GM12878 (cell line): ENCODE measurements at places on chromosomes 4 and X.

- H3K4me1 ChIP-seq = no peaks in the 10 kb centered on the region
- no peaks in the 10 kb centered on the region for H3K27me3 ChIP-seq
- H3K27ac ChIP-seq = no peak overlapping the region
These were observed 611.2 kb downstream of the RPA4 start for GRCh38 chrX:97494756-97495372.

DNA sequence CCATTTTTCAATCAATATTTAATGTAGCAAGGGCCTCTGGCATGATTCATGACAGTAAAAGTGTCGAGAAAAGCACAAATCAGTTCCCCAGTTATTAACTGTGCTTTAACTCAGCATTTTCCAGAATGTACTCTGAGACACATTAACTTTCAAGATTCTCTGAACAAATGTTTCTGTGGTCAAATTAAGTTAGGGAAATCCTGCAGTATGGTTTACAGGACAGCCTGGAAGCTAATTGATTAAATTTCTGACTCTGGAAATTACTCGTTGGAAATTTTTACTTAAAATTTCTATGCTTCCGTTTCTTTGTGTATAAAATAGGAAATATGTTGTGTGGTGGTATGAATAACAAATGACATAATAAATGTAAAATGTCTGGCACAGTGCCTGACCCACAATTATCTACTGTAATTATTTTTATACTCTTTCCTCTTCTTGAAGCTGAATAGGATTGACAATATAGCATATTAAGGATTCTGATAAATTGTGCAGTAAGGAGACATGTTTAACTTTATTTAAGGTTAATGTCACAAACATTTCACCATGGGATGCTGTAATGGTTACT is 33.7 kb downstream of the STK32B start:
- DNase-seq = no peak
- H3K27ac ChIP-seq = no peak overlapping the region
- H3K27me3 ChIP-seq = no peaks in the 10 kb centered on the region
- H3K4me3 ChIP-seq = no peak overlapping the region
- H3K36me3 ChIP-seq = no peaks in the 10 kb centered on the region

- peaks cover 3% of the 10 kb centered on the region; the same call in 1 of the 2 replicates for H3K4me1 ChIP-seq
- no peak overlapping the region for H3K4me3 ChIP-seq
- peak; percentile 17 for DNase-seq
These were observed 31.8 kb upstream of the IQSEC2 start for GRCh38 chrX:53312946-53313727.

DNA sequence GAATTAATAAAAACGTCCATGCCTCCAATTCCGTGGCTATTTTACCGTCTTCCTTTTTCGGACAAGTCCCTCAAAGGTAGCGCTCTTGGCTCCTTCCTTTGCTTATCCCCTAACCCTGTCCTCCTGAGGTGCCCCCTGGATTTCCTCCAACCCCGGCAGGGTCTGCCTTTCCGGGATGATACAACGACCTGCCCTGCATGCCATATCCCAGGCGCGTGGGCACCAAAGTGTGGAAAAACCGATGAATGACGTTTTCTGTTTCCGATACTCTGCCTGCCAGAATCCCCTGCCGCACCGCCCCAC is 706 bp upstream of the CSTF2 start:
- no peaks in the 10 kb centered on the region; the same call in 1 of the 2 replicates for H3K27me3 ChIP-seq
- no peaks in the 10 kb centered on the region; the same call in none of the 2 replicates for H3K36me3 ChIP-seq

- peaks cover 7% of the 10 kb centered on the region for H3K36me3 ChIP-seq
- DNase-seq = no peak
- no peak overlapping the region for H3K4me3 ChIP-seq
- peak overlapping the region; percentile 19 for H3K27ac ChIP-seq
- no peaks in the 10 kb centered on the region for H3K27me3 ChIP-seq
- H3K4me1 ChIP-seq = peaks cover 13% of the 10 kb centered on the region; the same call in 1 of the 2 replicates
These were observed 97.1 kb downstream of the NFKB1 start for GRCh38 chr4:102598086-102598761.

GRCh38 chrX:46649421-46650260 is 76.1 kb downstream of the CHST7 start:
- no peak overlapping the region for H3K27ac ChIP-seq
- H3K36me3 ChIP-seq = 0 out of 2 replicates have a peak, but pooled peaks cover 2% of the 10 kb centered on the region
- H3K27me3 ChIP-seq = no peaks in the 10 kb centered on the region
- H3K4me3 ChIP-seq = no peak overlapping the region
- peaks cover 15% of the 10 kb centered on the region for H3K4me1 ChIP-seq

GRCh38 chrX:153769158-153769864 is 5.3 kb downstream of the PLXNB3 start:
- no peaks in the 10 kb centered on the region for H3K27me3 ChIP-seq
- no peaks in the 10 kb centered on the region for H3K36me3 ChIP-seq
- no peak overlapping the region for H3K27ac ChIP-seq

DNA sequence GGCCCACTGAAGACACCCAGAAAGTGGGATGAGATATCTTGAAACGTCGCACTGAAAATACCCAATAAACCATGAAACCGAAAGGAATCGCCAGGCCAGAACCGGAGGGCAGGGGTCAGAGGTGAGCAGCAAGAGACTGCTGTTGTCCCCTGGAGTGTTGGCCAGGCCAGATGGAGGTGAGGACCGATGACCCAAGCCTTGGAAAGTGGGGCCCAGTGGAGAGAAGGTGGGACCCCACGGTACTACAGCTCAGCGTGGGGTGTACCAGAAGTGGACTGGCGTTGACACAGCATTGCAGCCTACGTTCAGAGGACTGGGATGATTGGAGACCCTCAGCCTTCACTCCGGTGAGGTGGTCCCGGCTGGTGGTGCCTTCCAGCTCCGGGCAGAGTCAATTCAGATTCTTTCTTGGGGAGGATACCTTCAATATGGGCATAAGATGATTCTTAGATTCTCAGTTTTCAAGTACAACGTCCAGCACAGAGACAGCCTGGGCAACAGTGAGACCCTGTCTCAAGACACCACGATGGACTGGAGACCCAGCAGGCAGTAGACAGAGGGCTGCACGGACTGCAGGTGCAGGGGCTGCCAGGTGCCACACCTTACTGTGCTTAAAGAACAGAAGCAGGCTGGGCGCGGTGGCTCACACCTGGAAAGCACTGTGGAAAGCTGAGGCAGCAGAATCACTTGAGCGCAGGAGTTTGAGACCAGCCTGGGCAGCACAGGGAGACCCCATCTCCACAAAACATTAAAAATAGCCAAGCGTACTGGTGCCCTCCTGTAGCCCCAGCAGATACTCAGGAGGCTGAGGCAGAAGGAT is 23.3 kb downstream of the MAEA start:
- no peak overlapping the region for H3K27ac ChIP-seq
- DNase-seq = no peak
- H3K27me3 ChIP-seq = no peaks in the 10 kb centered on the region
- peaks cover 32% of the 10 kb centered on the region for H3K36me3 ChIP-seq

- H3K27me3 ChIP-seq = no peaks in the 10 kb centered on the region
- H3K27ac ChIP-seq = no peak overlapping the region
- H3K36me3 ChIP-seq = no peaks in the 10 kb centered on the region
- peaks cover 13% of the 10 kb centered on the region for H3K4me1 ChIP-seq
These were observed 45.7 kb downstream of the GPAT3 start for GRCh38 chr4:83581411-83582288.

- H3K4me3 ChIP-seq = no peak overlapping the region
- H3K4me1 ChIP-seq = no peaks in the 10 kb centered on the region
- DNase-seq = no peak
- H3K27me3 ChIP-seq = no peaks in the 10 kb centered on the region
- H3K27ac ChIP-seq = no peak overlapping the region
These were observed 38.5 kb downstream of the GYG2 start for GRCh38 chrX:2867206-2867605.

GRCh38 chr4:43394976-43395375 is 502.5 kb downstream of the GRXCR1 start:
- no peaks in the 10 kb centered on the region for H3K4me1 ChIP-seq
- DNase-seq = no peak
- no peaks in the 10 kb centered on the region for H3K36me3 ChIP-seq
- H3K4me3 ChIP-seq = no peak overlapping the region
- no peaks in the 10 kb centered on the region for H3K27me3 ChIP-seq

- DNase-seq = no peak
- no peaks in the 10 kb centered on the region for H3K4me1 ChIP-seq
- H3K27me3 ChIP-seq = no peaks in the 10 kb centered on the region
- no peak overlapping the region for H3K4me3 ChIP-seq
- H3K36me3 ChIP-seq = no peaks in the 10 kb centered on the region
- no peak overlapping the region for H3K27ac ChIP-seq
These were observed 892.8 kb upstream of the DIAPH2 start for GRCh38 chrX:95791876-95792275.

DNA sequence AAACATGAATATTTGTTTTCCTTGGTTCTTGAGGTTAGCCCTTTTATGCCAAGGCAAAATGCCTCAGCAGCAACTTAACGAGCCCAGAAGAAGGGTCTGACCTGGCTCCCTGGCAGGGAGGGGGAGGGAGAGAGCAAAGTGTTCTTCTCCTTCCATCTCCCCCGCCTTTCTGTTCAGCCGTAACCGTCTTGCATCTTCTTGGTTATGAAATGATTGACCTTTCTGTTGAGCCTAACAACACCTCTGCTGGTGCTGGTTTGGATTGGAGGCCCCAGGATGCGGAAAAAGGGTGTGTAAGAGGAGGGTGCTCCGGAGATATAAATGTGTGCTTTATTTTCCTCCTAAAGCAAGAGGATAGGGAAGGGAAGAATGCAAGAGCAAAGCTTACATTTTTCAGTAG is 44.7 kb downstream of the PTTG2 start:
- no peaks in the 10 kb centered on the region; the same call in 1 of the 2 replicates for H3K4me1 ChIP-seq
- H3K27me3 ChIP-seq = no peaks in the 10 kb centered on the region
- 0 out of 2 replicates have a peak, but pooled peaks cover 3% of the 10 kb centered on the region for H3K36me3 ChIP-seq
- H3K4me3 ChIP-seq = no peak overlapping the region
- no peak for DNase-seq

DNA sequence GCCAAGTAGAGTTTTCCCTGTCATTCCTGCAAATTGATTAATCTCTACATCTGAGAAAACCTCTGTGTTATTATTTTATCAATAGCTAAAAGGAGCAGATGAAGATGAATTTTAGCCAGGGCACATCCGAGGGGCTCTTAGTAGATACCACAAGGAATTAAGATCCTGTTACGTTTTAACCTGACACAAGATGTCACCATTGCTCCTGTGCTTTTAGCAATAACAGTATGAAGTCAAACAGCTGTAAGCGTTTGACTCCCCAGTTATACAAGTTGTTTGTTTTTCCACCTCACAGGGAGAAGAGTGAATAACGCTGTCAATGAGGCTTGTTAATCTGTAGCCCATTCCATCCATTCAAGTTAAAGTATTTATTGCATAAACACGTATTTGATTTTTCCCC is 76.0 kb upstream of the AP1S2 start:
- no peaks in the 10 kb centered on the region for H3K36me3 ChIP-seq
- no peak overlapping the region for H3K4me3 ChIP-seq
- no peaks in the 10 kb centered on the region for H3K4me1 ChIP-seq
- DNase-seq = peak; percentile 13
- no peak overlapping the region for H3K27ac ChIP-seq

GRCh38 chr4:109944591-109944990 is 31.9 kb downstream of the EGF start:
- H3K4me3 ChIP-seq = no peak overlapping the region
- H3K36me3 ChIP-seq = no peaks in the 10 kb centered on the region
- H3K4me1 ChIP-seq = no peaks in the 10 kb centered on the region
- H3K27ac ChIP-seq = no peak overlapping the region

- no peaks in the 10 kb centered on the region for H3K4me1 ChIP-seq
- H3K36me3 ChIP-seq = peaks cover 14% of the 10 kb centered on the region
- H3K27me3 ChIP-seq = no peaks in the 10 kb centered on the region
- DNase-seq = no peak
- no peak overlapping the region for H3K27ac ChIP-seq
These were observed 110.8 kb upstream of the HSD17B10 start for GRCh38 chrX:53544936-53545335.

DNA sequence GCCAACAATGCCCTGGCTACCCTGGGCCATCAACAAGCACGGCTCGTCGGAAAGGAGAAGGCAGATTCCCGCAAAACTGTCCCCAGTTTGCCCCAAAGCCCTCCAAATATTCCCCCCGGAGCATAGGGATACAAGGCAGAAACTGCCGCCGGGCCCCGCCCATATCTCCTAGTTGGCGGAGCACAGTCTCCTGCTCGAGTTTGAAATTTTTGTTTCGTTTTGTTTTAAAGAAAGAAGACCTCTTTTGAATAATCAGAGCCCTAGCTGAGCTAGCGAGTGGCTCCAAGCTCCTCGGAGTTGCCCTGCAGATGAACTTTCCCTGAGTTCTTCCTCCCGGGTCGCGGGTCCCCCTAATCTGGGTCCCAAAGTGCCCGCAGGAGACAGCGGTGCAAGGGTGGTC is 138.1 kb upstream of the ZIC3 start:
- no peak overlapping the region for H3K4me3 ChIP-seq
- H3K27ac ChIP-seq = no peak overlapping the region
- no peaks in the 10 kb centered on the region for H3K4me1 ChIP-seq
- DNase-seq = no peak
- H3K27me3 ChIP-seq = no peaks in the 10 kb centered on the region; the same call in none of the 2 replicates

DNA sequence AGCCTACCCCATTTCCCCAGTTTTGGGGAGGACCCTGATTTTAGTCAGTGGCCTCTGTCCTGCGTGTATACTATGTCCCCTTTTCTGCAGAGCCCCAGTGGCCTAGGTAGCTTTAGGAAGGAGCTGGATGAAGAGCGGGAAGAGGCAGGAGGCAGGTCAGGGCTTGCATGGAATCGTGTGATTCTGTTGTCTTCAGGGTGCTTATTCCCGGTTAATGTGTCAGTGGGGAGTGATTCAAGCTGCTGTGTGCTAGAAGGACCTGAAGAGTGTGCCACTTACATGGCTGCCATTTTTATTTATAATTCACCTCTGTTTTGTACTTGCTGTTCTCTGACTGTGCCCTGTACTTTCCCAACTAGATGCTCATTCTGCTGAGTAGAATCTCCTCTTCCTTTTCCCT is 127.3 kb upstream of the AMOT start:
- no peak for DNase-seq
- no peaks in the 10 kb centered on the region for H3K27me3 ChIP-seq
- H3K4me3 ChIP-seq = no peak overlapping the region

DNA sequence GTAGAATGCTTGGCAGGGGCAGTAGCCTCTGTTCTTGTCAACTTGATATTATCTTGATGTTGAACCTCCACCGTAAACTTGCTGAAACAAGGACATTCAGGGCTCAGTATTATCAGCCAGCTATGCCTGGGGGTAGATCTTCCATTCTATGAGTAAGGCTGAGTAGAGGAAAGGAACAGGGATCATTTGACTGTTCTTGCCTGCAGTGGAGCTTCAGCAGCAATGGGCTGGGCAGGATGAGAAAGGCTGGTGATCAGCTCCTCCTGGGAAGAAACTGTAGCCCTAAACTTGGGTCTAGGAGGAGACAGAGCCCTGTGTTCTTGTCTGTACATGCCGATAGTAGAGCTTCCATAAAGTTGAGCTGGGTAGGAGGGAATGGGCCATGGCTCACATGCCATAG is 127.2 kb downstream of the CCSER1 start:
- H3K27me3 ChIP-seq = no peaks in the 10 kb centered on the region
- no peak for DNase-seq
- H3K4me1 ChIP-seq = no peaks in the 10 kb centered on the region

GRCh38 chrX:42127563-42127962 is 204.2 kb upstream of the CASK start:
- H3K27me3 ChIP-seq = no peaks in the 10 kb centered on the region
- no peak overlapping the region for H3K27ac ChIP-seq
- no peak for DNase-seq
- H3K4me3 ChIP-seq = no peak overlapping the region

- no peaks in the 10 kb centered on the region for H3K27me3 ChIP-seq
- H3K4me3 ChIP-seq = no peak overlapping the region
- DNase-seq = no peak
- no peaks in the 10 kb centered on the region for H3K4me1 ChIP-seq
- no peaks in the 10 kb centered on the region for H3K36me3 ChIP-seq
- no peak overlapping the region for H3K27ac ChIP-seq
These were observed 135.2 kb downstream of the PCDH19 start for GRCh38 chrX:100274916-100275315.
